ENCODE measurements at places on chromosomes 5 and 9.

GRCh38 chr5:58765058-58765457 lies 182.2 kb downstream of the RAB3C start:
- no peak for DNase-seq

GRCh38 chr9:110050925-110051355 lies 157.0 kb downstream of the C9orf152 start:
- peak; percentile 87 for DNase-seq

DNA sequence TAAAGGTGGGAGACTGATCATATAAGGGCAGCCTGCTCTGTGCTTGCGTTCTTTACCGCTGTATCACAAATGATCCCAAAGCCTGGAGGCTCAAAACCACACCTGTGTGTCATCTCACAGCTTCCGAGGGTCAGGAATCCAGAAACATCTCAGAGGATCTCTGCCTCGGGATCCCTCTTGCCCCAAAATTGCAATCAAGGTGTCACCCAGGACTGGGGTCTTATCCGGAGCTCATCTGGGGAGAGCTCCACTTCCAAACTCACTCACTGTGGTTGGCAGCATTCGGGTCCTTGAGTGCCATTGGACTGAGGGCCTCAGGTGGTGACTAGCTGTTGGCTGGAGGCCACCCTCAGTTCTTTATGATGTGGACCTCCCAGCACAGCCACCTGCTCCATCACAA lies 26.7 kb upstream of the FCN2 start:
- DNase-seq = no peak

- DNase-seq = no peak
Observed at GRCh38 chr5:43268188-43268820, 44.9 kb downstream of the HMGCS1 start.

GRCh38 chr5:179974246-179974945 lies 66.7 kb upstream of the TBC1D9B start:
- DNase-seq = no peak

GRCh38 chr5:174617910-174618309 lies 106.5 kb upstream of the MSX2 start:
- no peak for DNase-seq

- no peak for DNase-seq
Observed at GRCh38 chr9:35577486-35577885, 27.6 kb upstream of the TESK1 start.

DNA sequence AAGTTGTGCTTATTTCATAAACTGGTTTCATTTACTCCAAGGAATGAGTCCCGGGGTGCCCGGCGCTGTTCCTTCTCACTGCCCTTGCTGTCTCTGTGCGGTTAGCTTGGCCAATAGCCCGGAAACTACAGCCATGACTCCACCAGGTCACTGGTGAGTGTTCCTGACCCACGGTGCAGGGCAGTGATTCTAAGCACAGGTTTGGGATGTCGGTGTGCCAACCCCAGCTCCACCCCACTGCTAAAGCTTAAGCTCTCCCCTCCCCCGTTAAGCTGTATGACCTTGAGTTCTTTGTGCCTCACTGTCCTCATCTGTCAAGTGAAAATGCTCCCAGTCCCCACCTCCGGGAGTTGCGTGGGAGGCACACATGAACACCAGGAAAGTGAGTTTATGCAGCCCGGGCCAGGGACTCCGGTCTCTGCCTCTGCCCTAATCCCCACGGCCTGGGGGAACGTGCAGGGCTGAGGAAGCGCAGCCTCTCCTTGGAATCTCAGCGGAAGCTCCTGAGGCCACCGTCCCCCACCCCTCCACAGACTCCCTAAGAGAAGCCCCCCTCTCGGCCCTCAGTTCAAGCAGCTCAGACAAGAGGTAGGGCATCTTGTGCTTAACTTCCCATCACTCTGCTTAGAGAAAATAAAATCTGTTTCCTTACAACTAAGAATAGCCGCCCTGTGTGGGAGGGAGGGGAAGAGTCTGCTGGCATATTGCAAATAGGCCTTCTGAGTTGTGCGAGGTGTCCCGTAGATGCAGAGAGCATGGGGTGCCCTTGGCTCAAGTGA lies 92.0 kb upstream of the RAI14 start:
- no peak for DNase-seq

DNA sequence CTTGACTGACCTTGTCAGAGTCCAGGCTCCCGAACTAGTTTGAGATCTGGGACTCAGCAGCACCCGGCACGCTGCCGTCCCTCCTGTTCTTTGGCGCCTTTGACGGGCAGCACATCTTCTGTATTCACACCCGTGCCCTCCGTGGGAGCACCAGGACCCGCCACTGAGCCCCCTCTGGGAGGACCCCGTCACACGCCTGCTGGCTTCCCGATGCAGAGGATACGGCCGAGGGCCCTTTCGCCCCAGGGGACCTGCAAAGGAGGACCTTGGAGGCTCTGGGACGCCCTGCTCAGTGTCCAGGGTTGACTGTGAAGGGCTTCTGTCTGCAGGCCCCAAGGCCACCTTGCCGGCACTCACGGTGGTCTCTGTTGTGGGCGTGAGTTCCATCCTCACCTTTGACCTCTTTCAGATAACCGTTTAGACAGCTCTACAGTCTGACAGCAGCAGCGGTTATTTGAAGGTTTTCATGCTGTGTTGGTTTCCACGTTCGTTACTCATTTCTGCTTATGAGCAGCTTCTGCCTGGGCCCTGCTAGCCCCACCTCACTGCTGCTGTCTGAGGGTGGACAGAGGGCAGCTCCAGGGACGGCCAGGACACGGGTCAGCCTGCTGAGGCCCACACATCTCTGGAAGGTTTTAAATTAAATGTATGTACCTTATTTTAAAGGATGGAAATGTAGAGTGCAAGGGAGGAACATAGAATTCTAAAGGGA lies 12.6 kb upstream of the EXOC3 start:
- DNase-seq = no peak

- no peak for DNase-seq
Observed at GRCh38 chr9:124414612-124415011, 630 bp downstream of the PSMB7 start.

GRCh38 chr5:127785098-127785927 lies 82.1 kb downstream of the CCDC192 start:
- no peak for DNase-seq

DNA sequence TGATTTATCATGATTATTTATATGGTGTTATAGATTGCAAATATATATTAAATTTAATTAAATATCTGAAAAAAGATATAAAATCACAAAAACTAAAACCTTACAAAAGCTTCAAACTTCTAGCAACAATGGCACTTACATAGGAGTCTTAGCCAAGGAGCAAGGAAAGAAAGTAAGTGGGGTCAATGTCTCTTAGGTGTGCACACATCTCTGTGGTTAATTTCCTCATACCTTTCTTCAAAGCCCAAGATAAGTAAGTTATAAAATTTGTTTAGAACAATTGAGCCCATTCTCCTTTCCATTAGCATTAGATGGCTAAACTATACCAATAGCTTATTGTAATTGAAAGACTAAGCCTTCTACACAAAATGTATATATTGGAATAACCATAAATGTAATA lies 161.6 kb upstream of the PDE4D start:
- no peak for DNase-seq

DNA sequence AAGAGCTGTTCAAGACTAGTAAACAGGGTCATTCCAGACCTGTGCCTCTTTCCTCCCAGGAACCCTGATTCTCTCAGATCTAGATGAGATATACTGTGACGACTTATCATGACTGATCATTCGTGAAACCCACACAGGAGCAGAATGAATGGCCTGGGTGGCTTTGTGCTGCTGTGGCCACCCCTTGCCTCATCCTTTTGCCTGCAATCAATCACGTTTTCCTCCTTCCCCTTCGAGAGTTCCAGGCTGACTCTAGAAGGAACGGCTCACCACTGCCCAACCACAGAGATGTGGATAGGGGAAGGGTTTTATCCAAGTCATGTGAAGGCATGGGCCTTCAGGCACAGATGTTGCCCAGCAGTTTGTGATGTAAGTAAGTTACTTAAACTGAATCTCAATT lies 5.8 kb downstream of the ANXA6 start:
- DNase-seq = no peak

DNA sequence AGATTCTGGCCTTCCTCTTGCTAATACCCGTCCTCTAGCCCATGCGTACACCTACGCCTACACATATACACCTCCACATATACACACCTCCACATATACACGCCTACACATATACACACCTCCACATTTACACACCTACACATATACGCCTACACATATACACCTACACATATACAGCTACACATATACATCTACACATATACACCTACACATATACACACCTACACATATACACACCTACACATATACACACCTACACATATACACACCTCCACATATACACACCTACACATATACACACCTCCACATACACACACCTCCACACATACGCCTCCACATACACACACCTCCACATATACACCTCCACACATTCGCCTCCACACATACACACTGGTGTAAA lies 27.2 kb downstream of the AK3 start:
- DNase-seq = no peak

All from CD4-positive, CD25-positive, alpha-beta regulatory T cell (primary cell).